Aorta (tissue), 5 donors: ENCODE measurements at places on chromosomes 11 and 22. TPM values are rescaled to one million over a fixed set of nuclear protein-coding genes. Genes with fewer than 3 reads are reported as not detected.

The ALDH3B1 gene
- total RNA-seq: 12.4 TPM

DNA sequence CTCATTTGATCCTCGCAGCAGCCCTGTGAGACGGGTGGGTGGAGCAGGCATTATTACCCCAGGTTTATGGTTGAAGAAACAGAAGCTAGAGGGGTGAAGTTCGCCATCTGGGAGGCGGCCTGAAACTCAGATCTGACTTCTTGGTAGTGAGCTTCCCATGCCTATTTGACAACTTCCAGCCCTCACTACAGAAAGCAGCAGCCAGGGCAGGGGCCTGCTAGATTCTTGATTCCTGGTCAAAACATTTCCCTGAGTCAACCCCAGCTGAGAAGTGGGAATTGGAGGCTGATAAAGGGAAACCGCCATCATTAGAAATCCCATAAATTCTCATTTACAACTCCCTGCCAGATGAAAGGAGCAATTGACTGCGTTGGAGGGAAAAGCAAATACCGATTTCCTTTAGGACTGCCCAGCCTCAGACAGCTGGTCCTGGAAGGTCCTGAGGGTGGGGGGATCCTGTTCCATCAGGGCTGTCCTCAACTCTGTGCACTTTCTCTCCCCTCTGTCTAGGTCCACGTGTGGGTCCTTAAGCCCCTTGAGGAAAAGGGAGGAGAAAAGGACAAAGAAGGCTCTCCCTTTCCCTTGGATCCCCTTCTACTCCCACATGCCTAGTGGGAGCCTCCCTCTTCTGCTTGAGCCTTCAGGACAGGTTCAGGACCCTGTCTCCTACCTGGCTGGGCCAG lies 10.2 kb upstream of the NECTIN1 start:
- no peak for DNase-seq

DNA sequence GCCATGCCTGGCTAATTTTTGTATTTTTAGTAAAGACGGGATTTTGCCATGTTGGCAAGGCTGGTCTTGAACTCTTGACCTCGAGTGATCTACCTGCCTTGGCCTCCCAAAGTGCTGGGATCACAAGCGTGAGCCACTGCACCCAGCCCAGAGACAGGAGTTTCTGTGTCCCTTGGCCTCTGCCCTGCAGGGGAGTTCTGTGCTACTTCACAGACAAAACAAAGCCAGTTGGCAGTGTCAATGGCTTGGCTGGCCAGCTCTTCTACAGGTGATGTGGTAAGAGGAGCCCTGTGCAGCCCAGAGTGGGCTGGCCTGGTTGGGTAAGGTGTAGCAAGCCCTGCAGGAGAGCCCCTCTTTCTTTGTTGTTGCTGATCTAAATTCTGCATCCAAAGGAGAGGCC lies 60.5 kb upstream of the SHISAL1 start:
- peak; percentile 21 for DNase-seq

DNA sequence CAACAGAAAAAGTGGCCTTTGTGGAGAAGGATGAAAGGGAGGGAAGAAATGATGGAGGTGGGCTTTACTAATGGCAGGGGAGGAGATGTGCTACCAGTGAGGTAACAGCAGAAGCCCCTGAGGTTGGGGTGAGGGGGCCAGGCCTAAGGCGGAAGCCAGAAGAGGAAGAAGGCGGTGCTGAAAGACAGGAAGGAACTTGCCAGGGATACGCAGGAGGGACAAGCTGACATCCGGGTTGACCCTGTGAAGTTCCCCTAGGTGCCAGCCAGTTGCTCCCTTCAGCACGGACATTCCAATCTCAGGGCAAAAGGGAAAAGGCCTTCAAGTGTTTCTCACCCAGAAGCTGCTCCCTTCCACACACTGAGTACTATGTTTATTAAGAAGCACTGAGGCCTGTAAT lies 2.3 kb upstream of the TIRAP start:
- no peak for DNase-seq

DNA sequence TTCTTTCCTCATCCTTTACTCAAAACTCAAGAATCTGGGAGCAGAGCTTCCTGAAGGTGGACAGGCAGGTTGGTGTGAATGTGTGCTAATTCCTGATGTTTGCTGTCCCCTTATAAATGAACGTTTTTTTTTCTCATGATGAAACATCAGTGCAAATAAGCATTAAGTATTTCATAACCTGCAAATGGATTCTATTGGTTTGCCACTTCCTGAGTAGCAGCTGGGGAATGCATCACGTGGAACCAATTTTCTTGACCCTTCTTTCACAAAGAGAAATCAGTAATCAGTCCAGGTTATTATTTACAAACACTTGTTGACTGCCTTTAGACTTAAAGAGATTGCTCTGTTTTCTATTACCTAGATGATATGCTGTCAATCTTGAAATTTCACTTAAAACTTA lies 40.1 kb upstream of the SCN3B start:
- no peak for DNase-seq
